ENCODE measurements at places on chromosomes 1 and 21.

GRCh38 chr1:7218210-7218832 is 433.1 kb downstream of the CAMTA1 start:
- DNase-seq: no peak

DNA sequence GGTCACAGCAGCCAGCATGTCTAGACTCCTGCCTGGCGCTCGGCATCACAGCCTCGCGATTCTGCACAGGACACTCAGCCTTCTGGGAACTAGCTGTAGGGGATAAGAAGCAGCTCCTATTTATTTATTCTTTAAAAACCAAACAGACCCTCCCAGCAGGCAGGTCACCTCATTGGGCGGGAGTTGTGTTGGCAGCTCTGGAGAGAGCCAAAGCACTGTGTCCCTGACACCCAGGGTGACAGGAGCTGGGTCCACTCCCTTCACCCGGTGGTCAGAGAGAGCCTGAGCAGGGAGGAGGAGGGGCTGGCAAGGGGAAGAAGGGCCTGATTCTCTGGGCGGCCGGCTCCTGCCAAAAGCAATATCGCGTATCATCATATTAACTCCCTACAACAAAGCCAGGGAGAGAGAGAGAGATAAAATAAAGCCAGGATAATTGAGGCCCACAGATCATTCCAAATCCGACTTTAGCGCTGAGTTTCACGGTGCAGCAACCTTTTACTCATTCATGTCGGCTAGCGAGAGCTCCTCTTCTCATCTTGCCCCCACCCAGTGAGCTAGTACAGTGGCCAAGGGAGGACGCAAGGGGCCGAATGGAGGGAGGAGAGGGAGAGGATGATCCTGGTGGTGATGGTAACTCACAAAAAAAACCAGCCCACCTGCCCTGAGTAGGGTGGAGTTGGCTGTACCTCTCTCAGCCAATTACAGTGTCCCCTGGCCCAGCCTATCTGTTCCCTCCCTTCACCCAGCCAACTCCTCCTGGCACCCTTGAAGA is 79.8 kb upstream of the IFFO2 start:
- no peak for DNase-seq

DNA sequence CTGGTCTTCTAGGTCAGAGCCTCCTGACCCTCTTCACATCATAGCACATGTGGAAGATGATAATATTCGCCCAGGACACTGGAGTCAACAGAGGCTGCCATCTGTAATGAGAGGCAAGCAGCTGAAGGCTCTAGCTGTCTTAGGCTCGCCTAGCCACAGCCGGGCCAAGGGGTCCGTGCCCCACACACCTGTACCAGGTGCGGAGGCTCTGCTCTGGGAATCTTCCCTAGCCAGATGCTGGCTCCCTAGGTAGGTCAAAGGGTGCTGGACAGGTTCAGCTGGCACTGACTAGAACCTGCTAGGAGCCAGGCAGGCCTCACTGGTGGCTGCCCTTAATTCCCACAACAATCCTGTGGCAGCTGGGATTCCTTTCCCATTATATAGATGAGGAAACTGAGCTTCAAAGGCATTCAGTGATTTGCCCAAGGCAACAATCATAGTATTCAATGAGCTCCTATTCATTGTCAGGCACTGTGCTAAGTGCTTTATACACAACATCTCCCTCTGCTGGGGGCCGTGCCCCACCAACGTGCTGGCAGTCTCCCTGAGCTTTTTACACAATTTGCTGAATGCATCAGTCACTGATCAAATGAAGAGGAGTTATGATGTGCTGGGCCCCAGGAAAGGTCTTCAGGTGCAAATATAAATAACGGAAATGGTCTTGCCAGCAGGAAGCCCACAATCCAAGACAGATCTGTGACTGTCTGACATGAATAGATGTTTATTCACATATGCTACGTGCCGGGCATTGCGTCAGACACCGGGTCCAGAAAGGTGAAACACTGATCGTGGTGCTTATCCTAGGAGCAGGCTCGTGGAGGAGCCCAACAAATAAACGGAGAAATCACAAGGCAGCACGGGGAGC is 58.0 kb downstream of the DDX20 start:
- DNase-seq: no peak

DNA sequence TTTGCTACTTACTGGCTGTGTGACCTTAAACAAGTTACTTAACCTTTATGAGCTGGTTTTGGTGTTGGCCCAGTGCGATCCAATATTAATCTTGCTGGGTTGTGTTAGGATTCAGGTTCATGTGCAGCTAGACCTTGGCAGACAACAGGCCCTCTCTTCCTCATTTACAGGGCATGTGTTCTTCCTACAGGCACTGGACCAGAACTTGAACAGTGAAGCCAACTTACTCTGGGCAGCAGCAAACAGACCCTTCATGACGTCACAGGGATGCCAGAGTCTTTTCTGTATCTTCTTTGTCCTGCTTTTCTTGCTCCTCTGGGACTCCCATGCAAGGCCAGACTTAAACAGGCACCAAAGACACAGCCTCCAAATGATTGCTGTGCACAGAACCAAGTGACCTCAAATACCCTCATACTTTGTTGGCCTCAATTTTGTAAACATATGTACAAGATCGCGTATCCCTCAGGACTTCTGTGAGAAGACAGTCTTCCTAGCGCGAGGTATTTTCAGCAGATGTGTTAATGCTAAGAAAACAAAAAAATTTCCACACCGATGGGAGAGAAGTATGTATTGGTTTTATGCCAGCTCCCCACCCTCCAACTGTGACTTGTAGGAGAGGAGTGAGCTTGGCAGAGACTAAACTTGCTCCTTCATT is 73.7 kb downstream of the URB2 start:
- DNase-seq: no peak
